ENCODE measurements at places on chromosomes 3 and 15. TPM values are rescaled to one million over a fixed set of nuclear protein-coding genes. Genes with fewer than 3 reads are reported as not detected.

The RTP3 gene
- not detected for total RNA-seq

The CHRNA5 gene
- 52.4 TPM for total RNA-seq

The LRRC31 gene
- total RNA-seq: not detected

The SERPINI2 gene
- total RNA-seq: not detected

The ALG1L2 gene
- total RNA-seq: 0.33 TPM

The CFAP92 gene
- total RNA-seq: 0.18 TPM

The TUSC2 gene
- total RNA-seq: 35.3 TPM

The ARRDC4 gene
- total RNA-seq: 2.9 TPM

The RETNLB gene
- total RNA-seq: not detected

The NR2E3 gene
- 0.98 TPM for total RNA-seq

The AHSG gene
- 0.85 TPM for total RNA-seq

The MAP6D1 gene
- total RNA-seq: 7.9 TPM

The CPOX gene
- total RNA-seq: 14.7 TPM

The GCNT3 gene
- not detected for total RNA-seq

The DNAJB11 gene
- total RNA-seq: 87.9 TPM

The AGTR1 gene
- total RNA-seq: 0.28 TPM

The TPRG1 gene
- total RNA-seq: not detected

The GOLGA8J gene
- total RNA-seq: 0.44 TPM

The CELF6 gene
- total RNA-seq: not detected

The DNAJB8 gene
- total RNA-seq: not detected

The ZNF80 gene
- total RNA-seq: not detected

The RPP25 gene
- total RNA-seq: 40.1 TPM

The MITF gene
- 10.8 TPM for total RNA-seq

The MESP2 gene
- 1.1 TPM for total RNA-seq

The FBXO40 gene
- not detected for total RNA-seq

The STAC gene
- total RNA-seq: 18.8 TPM

The TMPRSS7 gene
- not detected for total RNA-seq

The NPAP1 gene
- not detected for total RNA-seq

The GOLGA6B gene
- total RNA-seq: not detected

The CCR9 gene
- total RNA-seq: not detected

The C15orf62 gene
- 0.33 TPM for total RNA-seq

The MED12L gene
- total RNA-seq: 2.8 TPM

The GOLGA8S gene
- 0.15 TPM for total RNA-seq

The SLC2A2 gene
- 0.13 TPM for total RNA-seq

The RCN2 gene
- 60.7 TPM for total RNA-seq

The CFAP100 gene
- not detected for total RNA-seq

The SYNPR gene
- not detected for total RNA-seq

The BHLHE40 gene
- total RNA-seq: 78.4 TPM

The LPP gene
- 90.0 TPM for total RNA-seq

The SHISA5 gene
- 122 TPM for total RNA-seq

The ACOX2 gene
- 3.2 TPM for total RNA-seq

The MYRIP gene
- 0.59 TPM for total RNA-seq

The BTD gene
- 22.7 TPM for total RNA-seq

The OCA2 gene
- total RNA-seq: 0.13 TPM

The MELTF gene
- 18.7 TPM for total RNA-seq

The TM4SF4 gene
- total RNA-seq: 0.46 TPM

The RPL4 gene
- 2,268 TPM for total RNA-seq

The BCHE gene
- 1.5 TPM for total RNA-seq
